ENCODE measurements at places on chromosomes 4 and X.

DNA sequence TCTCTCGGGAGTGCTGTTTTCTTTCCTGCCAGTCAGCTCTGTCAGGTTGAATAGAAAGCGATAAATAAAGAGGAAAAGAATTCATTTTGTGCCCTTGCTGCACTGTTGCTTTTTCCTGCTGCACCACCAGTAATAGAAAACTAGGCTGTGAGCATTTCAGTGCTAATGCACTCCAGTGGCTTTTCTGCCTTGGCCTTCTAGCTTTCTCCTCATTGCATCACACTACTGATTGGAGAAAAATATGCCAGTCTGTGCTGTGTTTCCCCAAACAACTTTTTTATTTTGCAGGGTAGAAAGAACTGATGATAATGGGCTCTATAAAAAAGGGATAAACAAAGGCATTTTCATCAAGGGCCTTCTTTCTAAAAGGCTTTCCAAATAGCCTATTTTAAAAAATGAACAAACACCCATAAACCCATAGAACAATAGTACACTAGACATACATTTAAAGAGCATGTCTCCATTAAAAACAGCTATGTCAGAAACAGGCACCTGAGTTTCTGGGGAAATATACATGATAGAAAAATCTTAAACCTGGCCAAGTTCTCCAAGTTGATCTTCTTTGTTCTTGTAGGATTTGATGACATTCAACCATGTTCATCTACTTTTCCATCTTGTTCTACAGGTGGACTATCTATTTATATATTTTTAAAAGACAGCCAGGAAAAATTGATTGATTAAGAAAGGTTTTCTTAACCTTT is 86.3 kb downstream of the GPRIN3 start:
- no peak for DNase-seq

DNA sequence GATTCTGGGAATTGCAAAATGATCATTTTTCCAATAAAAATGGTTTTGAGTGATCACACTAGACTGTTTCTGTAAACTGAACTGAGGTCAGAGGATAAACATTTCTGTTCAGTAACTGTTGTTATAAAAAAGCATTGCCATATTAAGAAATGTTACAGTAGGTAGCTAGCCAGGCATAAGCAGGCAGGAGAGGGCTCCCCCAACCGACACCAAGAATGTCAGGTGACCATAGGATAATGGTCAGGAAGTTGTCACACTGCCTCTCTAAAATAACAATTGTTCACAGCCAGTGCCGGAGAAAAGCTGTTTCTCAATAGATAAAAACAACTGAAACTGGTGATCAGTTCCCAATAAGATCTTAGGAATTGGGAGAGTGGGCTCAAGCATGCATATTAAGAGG is 306.2 kb upstream of the SLIT2 start:
- DNase-seq, result no peak

GRCh38 chr4:25378437-25378743 is 1.3 kb downstream of the ANAPC4 start:
- no peak for DNase-seq

- DNase-seq, result no peak
Measured at GRCh38 chr4:42678512-42678911, 21.6 kb upstream of the ATP8A1 start.

DNA sequence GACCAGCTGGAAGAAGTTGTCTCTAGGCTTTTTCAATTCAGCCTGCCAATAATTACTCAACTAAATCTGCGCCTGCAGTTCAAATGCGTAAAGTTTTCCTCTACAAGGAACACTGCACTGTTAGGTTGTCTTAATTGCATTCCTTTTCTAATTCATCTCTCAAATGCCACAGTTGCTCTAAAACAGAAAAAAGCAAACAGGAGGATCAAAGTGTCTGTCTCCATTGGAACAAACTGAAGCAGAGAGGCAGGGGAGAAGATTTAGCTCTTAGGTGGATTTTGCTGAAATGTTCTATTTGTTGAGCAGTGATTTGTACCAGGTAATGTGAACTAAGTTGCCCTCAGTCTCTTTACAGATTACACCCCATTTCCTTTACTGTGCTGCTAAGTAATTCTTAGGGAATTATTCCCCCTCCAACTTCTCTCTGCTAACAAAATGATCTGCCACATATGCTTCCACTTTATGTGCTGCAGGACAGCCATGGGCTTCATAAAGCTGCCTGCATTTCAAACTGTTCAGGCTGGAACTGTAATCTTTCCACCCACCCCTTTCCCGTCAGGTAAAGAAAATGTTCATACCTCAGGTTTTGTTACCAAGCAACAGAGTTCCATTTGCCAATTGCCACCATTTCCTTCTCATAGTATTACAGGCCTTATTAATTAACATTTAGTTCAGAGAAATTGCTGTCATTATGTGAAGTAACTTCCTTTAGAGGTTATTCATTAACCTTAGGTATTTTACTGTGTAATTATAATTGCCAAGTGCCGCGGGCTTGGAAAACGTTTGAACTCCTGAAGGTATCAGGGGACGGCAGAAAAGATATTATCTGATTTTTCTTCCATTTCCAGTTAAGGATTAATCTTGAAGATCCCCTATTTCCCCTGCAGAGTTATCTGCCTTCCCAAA is 149.3 kb downstream of the SPRY1 start:
- DNase-seq, result no peak

GRCh38 chr4:46445710-46446314 is 55.9 kb upstream of the GABRA2 start:
- no peak for DNase-seq

DNA sequence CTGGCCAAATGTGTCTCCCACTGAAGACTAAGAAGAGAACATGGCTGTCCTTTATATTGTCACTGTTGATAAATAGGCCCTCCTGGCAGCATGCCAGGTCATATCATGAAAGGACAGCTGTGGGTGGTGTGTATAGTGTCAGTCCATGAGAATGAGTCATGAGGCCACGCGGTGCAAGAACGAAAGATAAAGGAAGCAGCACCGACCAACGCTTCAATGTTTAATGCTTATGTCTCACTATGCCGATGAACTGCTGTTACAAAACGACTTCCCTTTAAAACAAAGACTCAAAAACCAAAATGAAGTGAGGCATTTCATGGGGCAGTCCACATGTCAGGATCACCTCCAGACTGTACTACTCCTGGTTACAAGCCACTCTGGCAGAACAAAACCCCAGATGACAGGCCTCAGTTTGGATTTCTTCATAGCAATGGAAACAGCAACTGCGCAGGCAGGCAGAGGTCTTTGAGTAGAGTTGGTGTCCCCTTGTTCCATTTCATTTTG is 5.2 kb upstream of the TCEANC start:
- no peak for DNase-seq

DNA sequence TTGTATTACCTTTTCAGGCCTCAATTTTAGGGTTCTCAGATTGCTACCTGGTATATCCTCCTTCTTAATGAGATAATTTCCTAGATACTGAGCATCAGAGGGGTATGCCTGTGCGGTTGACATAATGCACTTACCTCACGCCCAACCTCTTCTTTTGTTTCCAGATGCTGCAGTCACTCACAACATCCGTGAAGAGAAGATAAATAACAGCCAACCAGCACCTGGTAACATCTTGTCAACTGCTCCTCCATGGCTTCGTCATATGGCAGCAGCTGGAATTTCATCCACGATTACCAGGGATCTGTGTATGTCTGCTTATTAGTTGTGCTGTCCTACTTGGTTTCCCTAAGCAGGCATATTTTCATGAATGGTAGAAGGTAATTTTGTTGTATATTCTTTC is 16.7 kb downstream of the SAGE1 start:
- no peak for DNase-seq

DNA sequence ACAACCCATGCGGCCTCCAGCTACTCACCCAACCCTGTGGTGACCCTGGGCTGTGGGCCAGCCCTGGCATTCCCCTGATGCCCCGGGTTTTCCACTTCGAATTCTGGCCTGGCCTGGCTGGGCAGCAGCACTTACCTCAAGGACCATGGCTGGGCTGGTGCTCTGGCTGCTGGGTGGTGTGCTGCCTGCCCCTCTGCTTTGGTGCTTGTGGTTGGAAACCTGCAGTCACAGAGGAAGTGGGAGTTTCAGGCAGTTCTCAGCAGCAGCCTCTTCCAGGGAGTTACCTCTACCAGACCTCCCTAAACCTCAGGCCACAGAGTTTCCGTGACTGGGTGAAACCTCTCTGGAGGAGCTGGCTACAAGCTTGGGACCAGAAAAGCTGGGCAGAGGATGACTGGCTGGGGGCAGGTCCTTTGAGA is at the start of gene CXCR3:
Gene CXCR3 (minus strand): TSS at position 209 of the 419 bp plus-strand sequence. CDS start 62 bp downstream, at position 147.
- DNase-seq, result no peak

DNA sequence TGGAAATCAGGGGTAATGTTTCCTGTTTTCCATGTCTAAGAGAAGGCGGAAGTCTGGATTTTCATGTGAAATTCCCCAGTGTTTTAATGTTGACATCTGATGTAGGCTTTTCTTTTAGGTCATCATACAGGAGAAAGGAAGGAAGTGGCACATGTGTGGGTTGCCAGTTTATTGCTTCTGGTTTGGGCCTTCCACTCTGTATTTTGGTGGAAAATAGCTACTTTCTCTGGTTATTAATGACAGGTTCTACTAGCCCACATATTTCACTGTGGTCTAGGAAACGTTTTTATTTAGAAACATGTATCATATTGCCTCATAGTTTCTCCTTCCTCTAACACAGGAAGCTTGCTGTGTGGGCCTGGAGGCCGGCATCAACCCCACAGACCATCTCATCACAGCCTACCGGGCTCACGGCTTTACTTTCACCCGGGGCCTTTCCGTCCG is 7.2 kb downstream of the PDHA1 start:
- no peak for DNase-seq

DNA sequence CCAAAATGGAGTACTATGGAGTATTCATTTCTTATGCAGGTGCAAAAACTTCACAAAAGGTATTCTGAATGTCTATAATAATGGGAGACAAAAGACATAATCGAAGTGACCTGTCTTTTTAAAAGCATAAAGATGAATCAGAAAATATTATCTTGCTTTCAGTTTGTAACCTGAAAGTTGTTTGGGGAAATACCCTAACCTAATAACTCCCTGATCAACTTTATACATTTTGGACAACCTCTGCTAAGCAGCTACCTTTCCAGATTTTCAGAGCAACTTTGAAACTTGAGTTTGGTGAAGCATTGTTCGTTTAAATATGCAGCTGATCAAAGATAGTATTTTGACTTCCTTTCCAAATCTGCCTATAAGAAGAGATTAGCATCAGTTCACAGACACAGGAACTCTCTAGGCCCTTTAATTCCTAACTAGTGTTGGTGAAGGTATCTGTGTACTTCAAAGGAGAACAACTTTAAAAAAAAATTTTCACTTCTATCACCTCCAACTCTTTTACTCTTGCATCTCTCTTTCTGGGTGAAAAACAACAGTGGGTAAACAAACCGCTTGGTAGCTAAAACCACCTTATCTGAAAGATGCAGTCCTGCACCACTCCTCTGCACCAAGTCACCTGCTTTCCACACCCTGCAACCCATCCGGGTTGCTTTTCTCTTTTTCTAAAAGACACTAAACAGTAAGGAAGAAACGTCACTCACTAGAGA is 26.5 kb downstream of the CD40LG start:
- DNase-seq, result no peak

- no peak for DNase-seq
Measured at GRCh38 chrX:65731684-65732289, 64.3 kb downstream of the MSN start.

- no peak for DNase-seq
Measured at GRCh38 chr4:82519776-82520175, 42.0 kb downstream of the TMEM150C start.

GRCh38 chrX:130053236-130053635 is 57.1 kb downstream of the ELF4 start:
- DNase-seq, result no peak

- DNase-seq, result no peak
Measured at GRCh38 chr4:7390336-7390735, 44.4 kb downstream of the PSAPL1 start.

DNA sequence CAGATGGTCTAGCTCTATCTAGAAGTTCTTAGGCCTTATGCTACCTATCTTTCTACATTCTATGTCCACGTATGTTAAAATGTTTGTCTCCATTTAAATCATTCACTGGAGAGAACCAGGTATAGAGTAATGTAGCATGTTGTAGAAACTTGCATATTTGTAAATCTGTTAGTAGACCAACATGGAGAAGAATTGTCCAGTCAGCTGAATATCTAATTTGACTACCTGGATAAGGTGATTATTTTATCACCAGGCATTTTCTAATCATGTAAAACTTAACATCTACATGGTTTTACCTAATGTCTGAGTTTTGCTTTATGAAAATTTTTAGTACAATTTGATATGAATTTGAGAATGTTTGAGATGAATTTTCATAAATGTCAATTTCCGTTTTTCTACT is 19.5 kb downstream of the REST start:
- no peak for DNase-seq

DNA sequence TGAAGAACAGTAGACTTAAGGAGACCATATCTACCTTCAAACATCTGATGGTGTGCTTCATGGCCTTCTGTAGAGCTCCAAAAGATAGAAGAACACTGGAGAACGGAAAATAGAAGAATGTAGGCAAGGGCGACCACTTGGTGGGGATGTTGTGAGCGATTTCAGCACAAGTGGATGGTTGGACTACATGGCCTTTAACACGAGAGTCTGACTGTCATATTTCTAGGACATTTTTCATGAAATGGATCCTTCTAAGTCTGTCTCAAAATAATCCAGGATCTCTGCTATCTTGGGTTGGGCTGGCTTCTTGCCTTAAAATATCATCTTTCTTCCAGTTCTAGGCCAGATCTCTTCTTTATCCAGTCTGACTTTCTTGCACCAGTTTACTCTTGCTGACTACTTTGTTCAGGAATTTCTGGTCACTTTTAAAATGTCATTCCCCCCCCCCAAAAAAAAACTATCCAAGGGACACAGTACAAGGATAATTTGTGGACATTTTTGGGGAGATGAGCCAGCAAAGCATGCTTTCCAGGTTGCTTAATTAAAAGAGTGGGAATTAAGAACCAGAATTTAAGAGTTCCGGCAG is 1.2 kb upstream of the MID1IP1 start:
- no peak for DNase-seq

GRCh38 chr4:139740121-139740520 is 74.5 kb downstream of the MGST2 start:
- no peak for DNase-seq

- DNase-seq, result no peak
Measured at GRCh38 chr4:101667348-101667747, 123.2 kb upstream of the BANK1 start.

GRCh38 chr4:98612318-98613250 is 45.8 kb downstream of the TSPAN5 start:
- DNase-seq, result no peak

DNA sequence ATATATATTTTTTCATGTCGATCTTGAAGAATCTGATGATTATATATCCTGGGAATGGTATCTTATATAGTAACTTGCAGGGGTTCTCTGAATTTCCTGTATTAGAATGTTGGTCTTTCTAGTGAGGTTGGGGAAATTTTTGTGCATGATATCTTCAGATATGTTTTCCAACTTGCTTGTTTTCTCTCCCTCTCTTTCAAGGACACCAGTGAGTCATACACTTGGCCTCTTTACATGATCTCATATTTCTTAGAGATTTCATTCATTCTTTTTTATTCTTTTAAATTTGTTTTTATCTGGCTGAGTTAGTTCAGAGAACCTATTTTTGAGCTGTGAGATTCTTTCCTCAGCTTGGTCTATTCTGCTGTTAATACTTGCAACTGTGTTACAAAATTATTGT is 27.2 kb upstream of the C4orf17 start:
- DNase-seq, result no peak

GRCh38 chr4:169898095-169898494 is 128.1 kb downstream of the MFAP3L start:
- DNase-seq, result no peak

Measured in NCI-H2081 treated with DMSO at 0.1 percent for 48 hours (cell line).